ENCODE measurements at places on chromosomes 13 and 19. TPM values are rescaled to one million over a fixed set of nuclear protein-coding genes. Genes with fewer than 3 reads are reported as not detected.

Gene KCNN4
- total RNA-seq = 6.5 TPM

Gene C3
- 5.0 TPM for total RNA-seq

Gene GRIK5
- total RNA-seq = under 0.01 TPM

Gene SIGLEC9
- not detected for total RNA-seq

Gene FAM216B
- under 0.01 TPM for total RNA-seq

Gene YIF1B
- 58.9 TPM for total RNA-seq

All from osteoblast (primary cell).